WTC11 (cell line): ENCODE measurements at places on chromosomes 5 and 9.
A peak's percentile ranks its signal among the peaks of the same experiment; 100 is the strongest.

DNA sequence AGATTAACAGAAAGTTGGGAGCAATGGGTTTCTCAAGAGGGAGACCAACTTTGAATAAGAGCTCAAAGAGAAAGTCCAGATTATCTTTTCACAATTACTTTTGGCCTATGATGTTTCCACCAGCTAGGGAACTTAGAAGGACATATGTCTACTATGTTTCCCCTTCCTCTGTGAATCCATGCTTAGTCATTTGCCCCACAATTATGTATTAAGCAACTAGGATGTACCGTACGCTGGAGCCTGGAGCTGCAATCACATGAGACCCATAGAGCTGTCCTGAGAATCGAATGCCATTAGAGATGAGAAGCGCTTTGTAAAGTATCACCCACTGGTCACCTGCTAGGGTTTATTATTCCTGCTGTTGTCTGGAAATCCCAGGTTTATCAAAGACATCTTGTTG is 78.8 kb downstream of the PDE6A start:
- no peak for DNase-seq
- H3K27me3 ChIP-seq: no peaks in the 10 kb centered on the region
- no peak overlapping the region for H3K4me3 ChIP-seq
- no peak overlapping the region for H3K27ac ChIP-seq
- H3K36me3 ChIP-seq: no peaks in the 10 kb centered on the region

DNA sequence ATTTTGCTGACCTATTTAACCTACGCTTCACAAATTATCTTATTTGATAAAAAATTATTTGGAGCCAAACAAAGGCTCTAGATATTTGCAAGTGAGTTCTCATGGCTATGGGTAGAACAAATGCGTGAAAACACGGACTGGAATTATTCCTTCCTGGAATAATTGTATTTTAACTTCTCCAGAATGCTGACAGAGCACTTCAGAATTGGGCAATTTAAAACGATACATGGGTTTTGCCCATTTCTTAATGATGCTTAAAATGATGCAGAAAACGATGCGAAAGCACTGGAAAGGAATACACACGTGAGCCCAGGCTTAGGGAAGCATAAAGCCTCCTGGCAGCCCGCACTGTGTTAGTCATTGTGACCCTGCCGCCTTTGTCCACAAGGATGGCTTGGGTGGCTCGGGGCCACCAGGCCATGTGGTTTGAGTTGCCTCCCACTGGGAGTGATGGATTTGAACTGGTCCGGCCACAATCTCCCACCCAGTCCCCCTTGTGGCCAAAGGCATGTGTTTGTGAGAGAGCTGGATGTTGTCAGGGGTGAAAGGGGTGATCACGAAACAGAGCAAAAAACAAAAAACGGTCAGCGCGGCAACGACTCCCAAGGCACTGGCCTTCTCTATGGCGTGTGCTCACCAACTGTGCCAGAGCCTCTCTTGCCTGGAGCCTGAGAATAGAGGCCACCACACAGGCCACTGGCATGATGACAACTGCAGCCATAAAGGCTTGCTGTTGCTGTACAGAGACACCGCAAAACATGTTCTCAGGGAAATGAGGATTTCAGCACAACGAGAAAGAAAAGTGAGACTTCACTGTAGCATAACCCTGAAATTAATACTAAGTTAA is 234.2 kb upstream of the ADAMTS16 start:
- DNase-seq: peak; percentile 47
- H3K27me3 ChIP-seq: peaks cover 2% of the 10 kb centered on the region
- H3K36me3 ChIP-seq: no peaks in the 10 kb centered on the region
- peaks cover 9% of the 10 kb centered on the region; the same call in 1 of the 2 replicates for H3K4me1 ChIP-seq

DNA sequence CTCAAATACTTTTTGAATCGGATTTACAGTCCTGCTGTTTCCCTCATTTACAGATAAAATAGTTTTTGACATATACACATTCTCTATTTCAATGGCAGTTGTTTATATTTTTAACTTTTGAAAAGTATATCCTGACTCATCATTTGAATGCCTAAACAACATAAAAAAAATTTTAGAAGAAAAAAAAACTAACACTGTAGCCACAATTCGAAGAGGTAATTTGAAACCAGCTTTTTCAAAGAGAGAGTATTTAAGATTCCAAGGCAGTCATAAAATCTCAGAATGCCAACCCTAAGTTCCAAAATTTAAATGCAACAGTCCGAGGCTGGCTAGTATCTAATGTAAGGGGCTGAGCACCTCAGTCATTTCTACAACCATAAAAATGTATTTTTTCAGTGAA is 626.8 kb downstream of the DNAH5 start:
- no peak overlapping the region for H3K27ac ChIP-seq
- DNase-seq: no peak
- H3K27me3 ChIP-seq: no peaks in the 10 kb centered on the region
- H3K36me3 ChIP-seq: no peaks in the 10 kb centered on the region
- H3K4me1 ChIP-seq: peaks cover 3% of the 10 kb centered on the region; the same call in 1 of the 2 replicates

DNA sequence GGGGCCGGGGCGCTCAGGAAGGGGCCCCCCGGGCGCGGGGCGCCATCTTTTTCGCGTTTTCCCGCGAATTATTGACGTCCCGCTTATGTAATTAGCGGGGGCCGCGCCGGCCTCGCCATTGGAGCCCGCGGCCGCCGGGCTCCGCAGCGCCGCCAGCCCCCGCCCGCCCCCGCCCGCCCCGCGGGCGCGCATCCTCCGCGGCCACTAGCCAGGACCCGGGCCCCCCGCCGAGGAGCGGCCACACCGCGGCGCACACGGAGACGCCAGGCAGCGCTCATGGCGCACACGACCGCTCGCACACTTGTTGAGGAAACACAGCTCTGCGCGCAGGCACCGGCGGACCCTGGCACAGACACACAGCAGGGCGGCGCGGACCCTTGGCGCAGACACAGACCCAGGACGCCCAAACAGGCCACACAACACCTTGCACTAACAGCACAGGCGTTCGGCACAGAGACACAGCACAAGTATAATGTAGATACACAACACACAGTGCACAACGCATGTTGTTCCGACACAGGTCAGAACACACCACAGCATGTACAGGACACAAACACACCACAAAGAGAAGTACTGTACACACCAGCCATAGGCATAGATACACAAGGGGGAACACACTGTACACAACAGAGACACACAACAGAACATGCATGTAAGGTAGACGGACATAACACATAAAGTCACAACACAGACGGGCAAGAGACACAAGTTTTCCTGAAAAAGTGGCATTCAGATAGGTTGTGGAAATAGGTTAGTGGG is 467 bp upstream of the PHF19 start:
- H3K4me3 ChIP-seq: peak overlapping the region; percentile 76
- H3K36me3 ChIP-seq: no peaks in the 10 kb centered on the region; the same call in 1 of the 2 replicates
- H3K27me3 ChIP-seq: peaks cover 12% of the 10 kb centered on the region
- H3K4me1 ChIP-seq: peaks cover 55% of the 10 kb centered on the region
- peak; percentile 59 for DNase-seq
- peak overlapping the region; percentile 15 for H3K27ac ChIP-seq

DNA sequence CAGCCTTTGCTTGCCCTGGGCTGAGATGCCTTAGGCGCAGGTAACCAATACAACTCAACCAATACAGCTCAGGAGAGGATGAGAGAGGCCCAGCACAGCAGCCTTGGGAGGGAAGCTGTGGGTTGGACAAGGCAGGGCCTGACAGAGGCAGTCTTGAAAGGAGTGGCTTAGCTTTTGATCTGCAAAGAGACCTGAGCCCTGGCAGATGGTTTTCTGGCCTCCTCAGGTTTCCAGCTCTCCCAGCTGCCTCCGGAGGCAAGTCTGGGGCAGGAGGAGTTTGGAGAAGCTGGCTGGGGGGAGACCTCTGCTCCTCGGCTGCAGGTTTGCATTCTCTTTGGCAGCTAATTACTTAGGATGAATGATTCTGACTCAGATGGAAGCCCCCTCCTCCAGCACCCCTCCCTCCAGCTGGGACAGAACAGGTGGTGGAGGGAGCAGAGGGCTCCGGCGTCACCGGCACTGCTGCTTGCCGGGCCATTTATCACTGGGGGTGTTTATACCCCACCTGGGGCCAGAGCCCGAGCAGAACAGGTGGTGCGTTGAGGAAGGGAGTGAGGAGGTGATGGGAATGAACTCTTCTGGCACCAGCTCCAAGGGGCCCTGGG is 50.8 kb downstream of the TSPAN17 start:
- no peaks in the 10 kb centered on the region for H3K36me3 ChIP-seq

- no peaks in the 10 kb centered on the region for H3K27me3 ChIP-seq
Observed at GRCh38 chr9:2192356-2192979, 177.3 kb downstream of the SMARCA2 start.
